ENCODE measurements at places on chromosomes 1 and 21.

GRCh38 chr1:50105433-50105832 is 3.3 kb upstream of the ELAVL4 start:
- DNase-seq = no peak

DNA sequence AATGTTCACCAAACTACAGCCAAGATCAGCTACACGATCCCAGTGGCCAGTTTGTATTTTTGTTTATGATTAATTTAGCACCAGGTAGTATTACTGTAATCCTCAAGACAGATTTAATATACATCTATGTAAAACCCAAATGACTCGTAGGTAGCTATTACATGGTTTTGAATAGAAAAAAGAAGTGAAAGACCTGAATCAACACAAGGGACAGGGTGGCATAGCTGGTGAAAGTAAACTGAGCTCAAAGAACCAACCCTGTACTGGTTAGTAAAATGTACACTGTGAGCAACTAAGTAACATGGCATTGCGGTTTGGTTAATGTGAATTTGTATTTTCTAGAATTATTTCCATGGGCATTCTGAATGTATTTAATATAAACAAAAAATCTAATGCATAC is 8.8 kb downstream of the GPATCH2 start:
- no peak for DNase-seq

DNA sequence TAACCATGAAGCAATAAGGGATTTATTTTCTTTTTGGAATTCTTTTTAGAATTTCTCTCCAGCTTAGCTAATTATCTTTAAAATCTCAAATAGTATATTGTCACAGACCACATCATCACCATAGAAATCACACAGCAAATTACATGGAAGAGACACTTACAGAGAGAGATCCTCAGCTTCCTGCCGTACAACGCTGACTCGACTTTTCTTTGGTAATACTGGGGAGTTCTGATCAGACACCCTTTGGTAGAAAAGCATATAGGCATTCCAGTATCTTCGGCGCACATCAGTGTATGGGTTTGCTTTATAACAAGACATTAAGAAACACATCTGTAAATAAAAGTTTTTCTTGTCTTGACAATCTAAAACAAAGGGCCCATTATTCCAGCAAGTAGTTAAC is 55.7 kb downstream of the PCSK9 start:
- DNase-seq = no peak

DNA sequence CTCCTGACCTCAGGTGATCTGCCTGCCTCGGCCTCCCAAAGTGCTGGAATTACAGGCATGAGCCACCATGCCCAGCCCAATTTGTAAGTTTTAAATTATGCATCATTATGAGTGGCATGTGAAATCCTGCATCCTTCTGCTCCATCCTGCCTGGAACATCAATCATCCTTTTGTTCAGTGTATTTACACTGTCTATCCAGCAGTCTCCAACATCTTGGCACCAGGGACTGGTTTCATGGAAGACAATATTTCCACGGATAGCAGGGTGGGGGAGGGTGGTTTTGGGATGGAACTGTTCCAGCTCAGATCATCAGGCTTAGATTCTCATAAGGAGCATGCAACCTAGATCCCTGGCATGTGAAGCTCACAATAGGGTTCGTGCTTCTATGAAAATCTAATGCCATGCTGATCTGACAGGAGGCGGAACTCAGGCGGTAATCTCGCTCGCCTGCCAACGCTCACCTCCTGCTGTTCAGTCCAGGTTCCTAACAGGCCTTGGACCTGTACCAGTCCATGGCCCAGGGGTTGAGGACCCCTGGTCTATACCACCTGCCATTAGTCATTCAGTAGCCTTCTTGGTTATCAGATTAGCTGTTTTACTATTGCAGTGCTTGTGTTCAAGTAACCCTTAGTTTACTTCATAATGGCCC is 22.2 kb upstream of the TCEA3 start:
- DNase-seq = no peak

DNA sequence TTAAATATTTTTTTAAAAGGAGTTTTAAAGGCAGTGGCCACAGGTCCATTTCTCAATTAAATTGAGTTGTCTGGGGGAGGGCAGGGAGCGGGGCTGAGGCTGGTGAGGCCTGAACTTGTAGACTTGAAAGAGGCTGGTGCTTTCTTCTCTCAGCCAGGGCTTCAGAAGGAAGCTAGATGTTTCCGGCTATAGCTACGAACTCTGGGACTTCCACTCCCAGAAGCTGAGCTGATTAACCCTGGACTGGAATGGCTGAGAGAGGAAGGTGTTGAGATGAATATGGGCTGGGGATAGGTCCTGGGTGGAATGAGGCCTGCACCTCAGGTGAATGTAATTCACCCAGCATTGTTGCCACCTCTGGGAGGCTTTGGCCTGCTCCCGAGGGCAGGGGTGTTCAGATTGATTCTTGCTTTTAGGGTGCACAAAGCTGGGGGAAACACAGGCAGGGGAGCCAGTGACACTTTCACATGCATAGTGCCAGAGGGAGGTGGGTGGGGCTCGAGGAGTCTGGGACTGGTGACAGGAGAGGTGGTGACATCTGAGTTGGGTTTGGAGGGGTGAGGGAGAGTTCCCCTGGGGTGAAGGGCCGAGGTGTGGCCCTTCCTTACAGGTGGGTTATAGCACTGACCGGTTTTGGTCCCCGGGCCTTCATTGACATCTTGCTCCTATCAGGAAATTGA is 18.2 kb downstream of the LDLRAP1 start:
- DNase-seq = no peak

DNA sequence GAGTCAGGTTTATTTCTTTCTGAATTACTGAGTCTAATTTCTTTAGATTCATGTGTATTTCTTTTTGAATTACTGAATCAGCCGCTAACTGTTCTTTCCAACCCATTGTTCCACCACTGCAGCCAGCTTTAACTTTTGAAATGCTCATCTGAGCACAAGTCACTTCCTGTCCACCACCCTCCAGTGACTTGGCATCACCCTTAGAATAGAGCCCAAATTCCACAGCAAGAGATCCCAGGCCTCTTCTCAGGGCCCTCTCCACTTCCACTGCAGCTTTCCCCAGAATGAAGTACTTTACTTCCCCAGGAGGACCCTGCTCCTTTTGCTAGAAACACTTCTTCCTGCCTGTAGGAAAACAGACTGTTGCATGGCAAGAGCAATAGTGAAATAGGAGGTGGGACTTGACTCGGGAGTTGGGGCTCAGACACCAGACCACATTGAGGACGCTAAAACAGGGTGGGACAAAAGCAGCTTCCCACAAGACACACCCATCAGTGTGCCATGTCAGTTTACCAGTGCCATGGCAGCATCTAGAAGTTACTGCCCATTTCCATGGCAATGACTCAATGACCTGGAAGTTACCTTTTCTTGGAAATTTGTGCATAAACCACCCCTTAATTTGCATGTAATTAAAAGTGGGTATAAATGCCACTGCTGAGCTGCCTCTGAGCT is 56.5 kb upstream of the ADAR start:
- DNase-seq = no peak

DNA sequence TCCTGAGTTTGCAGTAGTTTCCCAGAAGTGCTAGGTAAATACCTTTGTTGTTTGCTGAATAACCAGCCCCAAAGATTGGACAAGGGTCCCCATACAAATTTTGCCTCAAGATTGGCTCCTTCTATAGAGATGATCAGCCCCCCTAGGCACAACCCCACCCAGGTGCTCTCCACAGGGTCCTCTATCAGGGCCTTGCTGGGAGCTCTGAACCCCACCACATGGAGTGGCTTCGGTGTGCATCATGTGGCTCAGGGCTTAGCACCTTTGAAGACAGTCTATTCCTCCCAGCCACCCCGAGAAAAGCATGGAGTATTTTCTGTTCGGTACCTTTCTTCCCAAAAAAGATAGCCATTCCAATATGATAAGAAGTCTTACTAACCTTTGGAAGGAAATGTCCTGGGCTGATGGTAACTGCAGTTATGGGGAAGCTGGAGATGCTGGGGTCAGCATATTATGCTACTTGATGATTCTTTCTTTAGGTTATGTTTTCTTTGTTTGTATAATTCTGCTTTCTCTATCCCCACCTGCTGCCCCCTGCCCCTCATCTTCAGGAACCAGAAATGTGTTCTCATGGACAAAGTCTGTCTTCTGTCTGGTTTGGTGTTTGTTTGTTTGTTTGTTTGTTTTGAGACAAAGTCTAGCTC is 5.0 kb upstream of the TSPAN1 start:
- DNase-seq = no peak

DNA sequence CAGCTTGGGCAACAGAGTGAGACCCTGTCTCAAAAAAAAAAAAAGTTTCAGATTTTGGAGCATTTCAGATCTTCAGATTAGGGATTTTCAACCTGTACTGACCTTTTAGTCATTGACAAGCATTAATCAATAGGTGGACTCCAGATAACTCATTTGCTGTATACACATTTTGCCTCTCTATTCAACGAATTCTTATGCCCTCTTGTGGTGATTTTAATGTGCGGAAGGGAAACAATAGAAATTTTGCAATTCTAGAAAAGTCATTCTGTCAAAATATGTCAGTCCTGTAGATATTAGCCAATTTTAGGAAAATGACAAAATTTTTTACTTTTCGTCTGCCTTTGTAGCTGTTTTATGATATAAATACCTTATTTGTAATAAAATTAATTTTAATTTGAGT is 11.6 kb upstream of the OR2G2 start:
- DNase-seq = peak; percentile 9

- no peak for DNase-seq
These were observed 139.5 kb downstream of the CNIH3 start for GRCh38 chr1:224755586-224755985.

DNA sequence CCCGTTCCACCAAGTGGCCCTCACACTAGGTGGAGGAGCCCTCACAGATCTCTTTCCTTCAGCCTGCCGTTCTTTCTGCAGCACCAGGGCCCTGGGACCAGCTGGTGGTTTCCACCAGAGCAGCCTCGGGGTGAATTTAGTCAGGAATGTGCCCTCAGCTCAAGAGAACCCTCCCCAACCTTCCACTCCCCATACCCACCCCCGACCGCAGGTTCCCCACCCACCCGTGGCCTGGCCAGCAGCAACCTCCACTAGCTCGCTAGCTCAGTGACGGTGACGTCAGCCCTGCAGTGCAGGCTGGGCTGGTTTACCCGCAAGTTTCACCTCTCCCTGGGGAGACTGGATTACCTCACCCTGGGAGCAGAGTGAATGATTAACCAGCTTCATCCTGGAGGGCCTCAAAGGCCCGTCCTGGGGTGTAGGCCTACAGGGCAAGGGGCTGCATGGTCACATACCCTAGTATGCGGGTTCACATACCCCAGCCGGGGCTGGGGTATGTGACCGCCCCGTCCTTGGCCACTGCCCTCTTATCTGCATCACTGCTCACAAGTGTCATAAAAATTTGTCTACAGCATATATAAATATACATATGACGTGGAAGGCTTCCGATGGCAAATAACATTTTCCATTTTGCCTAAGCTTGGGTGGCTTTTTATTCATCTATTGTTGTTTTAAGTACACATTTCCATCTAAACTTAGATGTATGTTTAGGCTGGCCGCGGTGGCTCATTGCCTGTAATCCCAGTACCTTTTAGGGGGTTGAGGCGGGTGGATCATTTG is 24.5 kb downstream of the ELF3 start:
- DNase-seq = no peak
